Stimulated activated CD4-positive, alpha-beta T cell treated with anti-CD3 and anti-CD28 coated beads, Interleukin-1b, Interleukin-23, amount 100 ng/mL, for 1 hour (primary cell): ENCODE measurements at places on chromosomes 2 and 18.

DNA sequence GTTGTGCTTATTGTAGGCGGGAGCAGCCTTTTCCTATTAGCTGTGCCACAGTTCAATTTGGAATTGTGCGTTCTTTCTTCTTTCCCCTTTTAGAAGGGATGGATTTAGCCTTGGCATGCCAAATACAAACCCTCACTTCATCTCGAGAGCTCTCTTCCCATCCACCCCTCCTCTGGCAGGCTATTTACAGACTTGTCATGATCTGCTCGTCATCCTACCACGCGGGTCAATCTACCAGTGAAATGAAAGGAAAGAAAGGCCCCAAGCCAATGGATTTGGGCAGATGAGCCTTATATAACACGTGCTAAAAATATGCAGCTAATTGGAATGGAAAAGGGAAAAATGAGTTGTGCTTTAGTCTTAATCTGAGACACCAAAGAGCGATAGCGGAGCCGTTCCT, 277.5 kb downstream of the PRKCE start:
- DNase-seq, result no peak

DNA sequence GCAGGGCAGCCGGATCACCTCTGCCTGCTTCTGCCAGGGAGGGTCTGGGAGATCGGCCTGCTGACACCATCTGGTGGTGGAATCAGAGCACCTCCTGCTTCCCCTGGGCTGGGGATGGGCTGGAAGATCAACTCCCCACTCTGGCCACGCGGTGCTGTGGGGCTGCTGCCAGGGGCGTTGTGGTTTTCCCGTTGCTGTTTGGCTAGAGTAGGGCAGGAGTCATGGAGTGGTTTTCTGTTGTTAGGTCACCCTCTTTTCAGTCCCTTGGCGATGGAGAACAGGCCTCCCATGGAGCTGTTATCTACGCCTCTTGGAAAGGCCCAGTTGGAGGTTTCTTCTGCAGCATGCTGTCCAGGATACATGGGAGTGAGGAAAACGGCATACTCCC, 15.2 kb downstream of the BCL2L11 start:
- no peak for DNase-seq

- DNase-seq, result no peak
These were observed 146.9 kb downstream of the TDRD15 start for GRCh38 chr2:21270708-21271122.

DNA sequence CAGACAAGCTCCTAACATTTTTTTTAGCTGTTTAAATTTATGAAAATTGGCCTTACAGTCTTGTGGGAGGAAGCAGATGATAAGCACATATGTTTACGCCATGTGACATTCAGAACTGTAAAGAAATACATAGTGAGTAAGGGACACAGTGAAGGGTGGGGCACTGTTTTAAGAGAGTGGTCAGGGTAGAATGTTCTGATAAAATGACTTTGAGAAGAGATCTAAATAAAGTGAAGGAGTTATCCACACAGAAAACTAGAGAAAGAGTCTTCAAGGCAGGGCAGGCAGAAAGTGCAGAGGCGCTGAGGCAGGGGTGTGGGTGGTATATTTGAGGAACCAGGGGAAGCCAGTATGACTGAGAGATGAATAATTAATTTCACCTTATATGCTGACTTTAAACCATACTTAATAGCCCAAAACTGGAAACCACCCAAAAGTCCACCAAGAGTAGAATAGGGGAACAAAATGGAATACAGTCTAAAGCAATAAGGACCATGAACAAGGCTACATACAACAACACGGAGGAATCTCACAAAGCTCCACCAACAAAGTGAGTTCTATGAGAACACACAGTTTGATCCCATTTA, 8.6 kb downstream of the MREG start:
- DNase-seq, result no peak

DNA sequence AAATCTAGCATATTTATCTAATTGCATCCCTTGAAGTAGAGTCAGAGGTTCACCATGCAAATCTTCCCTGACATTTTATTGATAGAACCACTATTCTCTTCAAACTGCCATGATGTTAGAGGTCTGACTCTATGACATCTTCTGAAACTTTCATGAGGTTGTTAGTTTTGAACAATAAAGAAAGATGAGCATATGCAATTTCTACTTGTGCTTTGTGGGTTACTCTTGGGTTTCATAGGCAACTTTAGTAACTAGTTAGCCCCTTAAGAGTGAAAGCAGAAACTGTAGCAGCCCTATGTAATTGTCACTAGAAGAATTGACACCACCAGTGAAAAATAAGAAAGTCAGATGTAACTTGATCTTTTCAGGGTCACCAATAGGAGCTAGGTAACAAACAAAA, 53.1 kb upstream of the ZEB2 start:
- DNase-seq, result no peak

- no peak for DNase-seq
These were observed 25.6 kb downstream of the AP1S3 start for GRCh38 chr2:223811757-223812156.

DNA sequence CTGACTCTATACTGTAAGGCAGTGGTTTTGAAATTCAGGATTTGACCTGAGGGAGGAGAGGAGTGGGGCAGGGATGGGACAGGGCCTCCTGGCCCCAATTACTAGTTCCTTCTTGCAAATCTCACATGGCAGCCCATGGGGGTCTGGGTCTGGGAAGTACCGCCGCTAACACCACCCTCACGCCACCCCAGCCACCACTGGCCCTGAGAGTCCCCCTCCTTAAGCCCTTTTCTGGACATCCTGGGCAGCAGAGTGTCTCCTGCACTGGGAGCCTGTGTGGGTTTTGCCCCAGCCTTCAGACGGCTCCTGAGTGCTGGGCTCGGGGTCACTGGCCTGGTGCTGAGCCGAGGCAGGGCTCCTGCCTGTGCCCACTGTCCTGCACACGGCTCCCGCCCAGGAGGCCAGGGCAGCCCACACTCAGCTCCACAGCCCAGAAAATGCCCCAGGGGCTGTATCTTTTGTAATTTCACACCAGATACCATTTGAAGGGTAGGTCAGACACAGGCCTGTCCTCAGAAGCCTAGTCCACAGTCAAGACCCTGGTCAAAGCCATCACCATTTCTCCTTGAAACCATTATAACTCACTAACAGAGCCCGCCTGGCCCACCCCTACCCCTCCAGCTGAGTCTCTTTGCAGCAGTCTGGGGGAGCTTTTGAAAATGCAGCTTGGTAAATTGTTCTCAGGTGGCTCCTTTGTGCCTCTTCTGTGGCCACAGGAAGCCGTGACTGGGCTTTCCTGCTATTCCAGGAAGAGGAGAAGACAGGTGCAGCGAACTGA, 55.1 kb downstream of the CYP27C1 start:
- no peak for DNase-seq

GRCh38 chr18:76285866-76286265, 209.2 kb downstream of the ZNF516 start:
- no peak for DNase-seq

DNA sequence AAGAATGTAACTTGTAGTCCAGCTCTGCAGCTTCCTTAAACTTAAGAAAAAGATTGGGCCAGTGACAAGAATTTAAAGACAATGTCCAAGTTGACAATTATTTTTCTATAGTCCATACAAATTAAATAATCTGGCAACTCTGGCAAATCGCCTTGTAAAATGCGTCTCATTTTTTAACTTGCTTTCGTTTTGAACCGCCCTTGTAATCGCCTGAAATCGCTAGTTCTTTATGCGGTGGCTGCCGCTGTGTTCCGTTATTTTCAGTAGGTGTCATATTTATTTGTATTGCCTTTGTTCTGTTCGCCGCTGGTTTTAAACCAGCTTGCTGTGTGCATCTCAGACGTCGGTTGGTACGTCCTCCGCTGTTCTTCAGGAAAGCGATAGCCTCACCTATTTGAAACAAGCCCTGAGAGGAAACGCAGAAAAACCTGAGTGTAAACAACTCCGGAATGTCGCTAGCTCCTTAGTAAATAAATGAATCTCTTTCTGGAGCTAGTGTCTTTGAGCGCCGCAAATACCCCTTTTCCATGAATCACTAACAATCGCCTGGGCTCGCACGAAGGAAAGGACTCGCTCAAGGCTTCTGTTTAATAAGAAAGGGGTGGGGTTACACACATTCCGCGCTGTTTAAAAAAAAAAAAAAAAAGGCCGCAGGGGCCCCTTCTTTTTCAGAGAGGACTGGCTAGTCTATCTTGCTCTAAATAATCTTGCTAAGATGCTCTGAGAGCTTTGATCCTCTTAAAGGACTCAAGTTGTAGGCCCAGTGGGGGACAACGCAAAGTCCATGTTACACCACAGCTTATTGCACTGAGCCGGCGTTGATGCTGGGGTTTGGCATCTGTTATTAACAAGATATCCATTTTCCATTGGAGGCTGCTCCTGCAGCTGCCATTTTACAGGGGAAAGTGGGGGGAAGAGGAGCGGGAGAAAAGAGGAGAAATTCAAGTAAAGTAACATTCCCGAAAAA, 3.0 kb downstream of the HOXD8 start:
- DNase-seq, result no peak

DNA sequence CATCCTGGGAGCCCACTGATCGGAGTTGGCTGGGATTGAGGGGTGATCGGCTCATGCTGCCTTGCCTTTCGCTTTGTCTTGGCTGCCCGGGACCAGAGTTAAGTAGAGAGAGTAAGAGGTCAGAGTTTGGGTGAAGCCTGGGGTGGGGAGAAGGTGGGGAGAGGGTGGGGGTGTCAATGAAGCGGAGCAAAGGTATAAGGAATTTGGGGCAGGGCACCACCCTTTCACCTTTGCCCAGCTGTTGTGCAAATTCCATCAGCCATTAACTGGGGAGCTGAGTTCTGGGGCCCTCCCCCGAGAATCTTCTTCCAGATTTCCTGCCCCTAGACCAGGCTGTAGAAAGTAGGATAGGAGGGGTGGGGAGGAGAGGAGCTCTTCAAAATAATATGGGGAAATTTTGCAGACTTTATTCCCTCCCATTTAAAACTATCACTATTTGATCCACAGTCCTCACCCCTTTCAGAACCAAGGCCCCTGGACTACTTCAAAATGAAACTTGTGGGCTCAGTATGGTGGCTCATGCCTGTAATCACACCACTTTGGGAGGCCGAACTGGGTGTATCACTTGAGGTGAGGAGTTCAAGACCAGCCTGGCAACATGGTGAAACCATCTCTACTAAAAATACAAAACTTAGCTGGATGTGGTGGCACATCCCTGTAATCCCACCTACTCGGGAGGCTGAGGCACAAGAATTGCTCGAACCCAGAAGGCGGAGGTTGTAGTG, at the start of gene SLC23A3:
SLC23A3 (minus strand) TSS at position 100 of the 725 bp plus-strand sequence; CDS start at position 55, 45 bp downstream.
- DNase-seq, result no peak

DNA sequence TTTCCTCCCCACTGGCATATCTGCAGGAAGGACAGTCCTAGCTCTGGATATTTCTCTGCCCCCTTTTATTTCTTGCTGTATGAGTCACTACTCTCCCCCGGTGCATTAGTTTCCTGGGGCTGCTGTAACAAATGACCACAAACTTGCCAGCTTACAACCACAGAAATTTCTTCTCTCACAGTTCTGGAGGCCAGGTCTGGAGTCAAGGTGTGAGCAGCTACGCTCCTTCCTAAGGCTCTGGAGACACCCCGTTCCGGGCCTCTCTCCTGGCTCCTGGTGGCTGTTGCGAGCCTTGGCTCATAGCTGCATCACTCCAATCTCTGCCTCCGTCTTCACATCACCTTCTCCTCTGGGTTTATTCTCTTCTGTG, 34.1 kb downstream of the PTPRM start:
- no peak for DNase-seq

- DNase-seq, result no peak
These were observed 49.5 kb downstream of the ANTXR1 start for GRCh38 chr2:69062307-69062962.

GRCh38 chr2:158966312-158966711, 2.1 kb upstream of the TANC1 start:
- DNase-seq, result no peak

DNA sequence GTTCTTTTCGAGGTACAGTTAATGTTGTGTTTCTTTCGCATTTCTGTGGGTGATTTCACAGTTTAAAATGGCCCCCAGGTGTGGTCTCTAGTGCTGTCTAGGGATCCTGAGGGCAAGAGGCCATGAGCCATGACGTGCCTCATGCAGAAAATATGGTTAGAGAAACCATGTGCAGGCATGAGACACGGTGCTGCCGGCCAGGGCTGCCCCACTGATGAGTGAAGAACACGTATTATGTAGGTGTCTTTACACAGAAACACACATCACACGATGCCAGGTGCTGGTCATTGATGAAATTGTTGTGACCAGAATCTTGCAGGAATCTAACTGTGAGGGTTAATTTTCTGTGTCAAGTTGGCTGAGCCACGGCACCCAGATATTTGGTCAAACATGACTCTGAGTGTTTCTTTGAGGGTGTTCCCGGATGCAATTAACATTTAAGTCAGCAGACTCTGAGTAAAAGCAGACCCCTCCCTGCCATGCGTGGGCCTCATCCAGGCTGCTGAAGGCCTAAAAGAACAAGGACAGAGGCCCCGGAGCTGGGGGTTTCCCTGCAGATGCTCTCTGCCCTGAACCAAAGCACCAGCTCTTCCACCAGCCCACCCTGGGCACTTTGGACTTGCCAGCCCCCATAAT, 463.0 kb upstream of the MYT1L start:
- DNase-seq, result no peak

DNA sequence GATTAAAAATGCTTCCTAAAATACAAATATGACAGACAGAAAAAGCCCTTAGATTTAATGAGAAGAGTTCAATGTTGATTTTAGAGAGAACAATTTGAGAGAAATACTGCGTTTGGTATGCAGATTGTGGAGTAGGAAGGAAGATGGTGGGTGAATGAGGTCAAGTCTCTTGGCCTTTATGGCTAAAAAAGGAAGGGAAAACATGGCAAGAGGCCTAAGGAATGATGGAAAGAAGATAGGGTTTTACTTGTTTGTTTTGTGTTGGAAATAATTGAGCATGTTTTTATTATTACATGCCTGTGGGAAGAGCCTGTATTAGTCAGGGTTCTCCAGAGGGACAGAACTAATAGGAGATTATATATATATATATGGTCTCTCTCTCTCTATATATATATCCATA, 318.1 kb downstream of the TRIB2 start:
- no peak for DNase-seq

DNA sequence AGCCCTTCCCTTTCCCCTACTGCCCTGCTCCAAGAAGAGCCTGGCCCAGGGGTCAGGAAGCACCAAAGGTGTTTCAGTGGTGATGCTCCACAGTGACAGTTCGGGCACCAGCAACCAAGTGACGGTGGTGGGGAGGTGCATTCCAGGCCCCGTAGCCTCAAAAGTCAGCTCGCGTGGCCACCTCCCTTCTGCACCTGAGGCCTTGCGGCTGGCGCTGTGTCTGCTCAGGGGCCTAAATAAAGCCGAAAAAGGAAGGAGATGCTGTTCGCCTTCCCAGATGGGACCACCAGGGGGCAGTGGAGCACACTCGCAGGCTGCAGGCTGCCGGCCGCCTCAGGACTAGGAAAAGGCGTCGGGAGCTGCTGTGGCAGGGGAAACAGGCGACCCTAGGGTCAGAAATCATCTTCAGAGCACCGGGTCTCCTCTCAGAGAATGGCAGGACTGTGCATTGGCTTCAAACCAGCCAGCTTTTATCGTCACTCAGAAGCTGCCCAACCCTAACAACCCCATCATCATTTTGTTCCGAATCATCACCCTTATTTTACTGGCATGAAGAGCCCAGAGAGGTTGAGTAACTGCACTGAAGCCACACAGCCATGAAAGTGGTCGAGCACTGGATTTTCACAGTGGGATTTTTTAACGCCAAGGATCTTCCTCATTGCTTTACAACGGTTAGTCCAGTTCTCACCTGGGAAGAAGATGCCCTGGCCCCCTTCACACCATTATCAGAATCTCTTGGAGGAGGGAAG, 213.0 kb upstream of the CELF4 start:
- no peak for DNase-seq
